ENCODE measurements at places on chromosomes 6 and 20.

- DNase-seq: no peak
These were observed 302.3 kb downstream of the PLCB1 start for GRCh38 chr20:8434326-8434876.

DNA sequence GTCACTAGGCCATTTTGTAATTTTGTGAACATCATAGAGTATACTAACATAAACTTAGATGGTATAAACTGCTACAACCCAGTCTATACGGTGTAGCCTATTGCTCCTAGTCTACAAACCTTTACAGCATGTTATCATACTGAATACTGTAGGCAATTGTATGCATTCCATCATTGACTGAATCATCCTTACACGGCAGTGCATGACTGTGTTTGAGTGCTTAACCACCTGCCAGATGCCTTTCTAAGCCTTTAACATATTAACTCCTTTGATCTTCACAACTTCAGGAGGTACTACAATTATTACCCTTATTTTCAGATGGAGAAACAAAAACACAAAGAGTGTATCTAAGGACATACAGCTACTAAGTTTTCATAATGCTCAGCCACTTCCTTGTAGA is 14.0 kb downstream of the DPPA5 start:
- DNase-seq: no peak

DNA sequence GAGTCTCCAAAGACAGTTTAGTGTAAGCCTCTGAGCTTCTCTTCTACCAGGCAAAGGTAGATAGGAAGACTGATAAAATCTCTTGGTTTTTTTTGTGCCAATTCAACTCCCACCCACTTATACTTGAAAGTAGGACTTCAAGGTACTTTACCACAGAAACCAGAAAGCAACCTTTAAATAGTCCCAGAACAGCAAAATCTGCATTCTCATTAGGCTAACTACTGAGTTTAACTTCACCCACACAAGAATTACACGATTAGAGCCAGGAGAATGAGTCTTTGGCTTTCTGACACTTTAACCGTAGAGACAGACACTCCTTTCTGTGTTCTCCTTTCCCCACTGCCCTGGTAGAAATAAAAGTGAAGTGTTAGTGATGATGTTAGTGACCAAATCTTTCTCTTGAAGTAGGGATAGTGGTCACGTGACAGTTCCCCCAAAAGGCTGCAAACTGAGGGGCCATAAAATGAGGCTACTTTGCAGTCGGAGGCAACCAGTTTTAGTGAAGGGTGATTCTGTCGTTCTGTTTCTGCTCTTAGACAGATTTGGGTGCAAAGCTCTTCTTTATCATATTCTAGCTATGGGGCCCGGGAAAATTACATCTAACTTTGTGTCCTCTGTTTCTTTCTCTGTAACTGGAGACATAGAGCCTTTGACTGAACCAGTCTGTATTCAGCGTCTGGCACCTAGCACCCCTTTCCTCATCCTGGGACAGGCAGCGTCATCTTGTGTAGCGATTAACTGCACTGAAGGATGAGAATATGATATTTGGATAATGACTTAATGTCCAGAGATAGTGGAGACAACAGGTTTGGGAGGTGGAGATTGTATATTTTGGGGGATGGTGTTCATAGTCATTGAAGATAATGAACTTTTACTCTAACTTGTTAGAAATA is 206.4 kb upstream of the CITED2 start:
- DNase-seq: no peak

- DNase-seq: no peak
These were observed 4.9 kb upstream of the UBE2J1 start for GRCh38 chr6:89357390-89357789.

DNA sequence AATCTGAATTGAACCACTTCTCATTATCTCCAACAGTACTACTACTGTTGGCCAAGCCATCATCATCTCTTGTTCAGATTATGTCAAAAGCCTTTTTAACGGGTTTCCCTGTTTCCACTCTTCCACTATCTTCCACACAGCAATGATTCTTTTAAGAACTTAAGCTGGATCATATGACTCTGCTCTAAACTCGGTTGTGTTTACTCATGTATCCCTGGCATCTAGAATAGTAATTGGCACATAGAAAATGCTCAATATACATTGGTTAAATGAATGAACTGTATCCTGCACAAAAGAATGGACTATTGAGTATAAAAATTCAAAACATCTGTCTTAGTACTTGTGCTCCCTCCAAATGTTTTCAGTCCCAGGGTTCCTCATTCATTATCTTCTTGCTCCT is 2.8 kb upstream of the COX7A2 start:
- no peak for DNase-seq

DNA sequence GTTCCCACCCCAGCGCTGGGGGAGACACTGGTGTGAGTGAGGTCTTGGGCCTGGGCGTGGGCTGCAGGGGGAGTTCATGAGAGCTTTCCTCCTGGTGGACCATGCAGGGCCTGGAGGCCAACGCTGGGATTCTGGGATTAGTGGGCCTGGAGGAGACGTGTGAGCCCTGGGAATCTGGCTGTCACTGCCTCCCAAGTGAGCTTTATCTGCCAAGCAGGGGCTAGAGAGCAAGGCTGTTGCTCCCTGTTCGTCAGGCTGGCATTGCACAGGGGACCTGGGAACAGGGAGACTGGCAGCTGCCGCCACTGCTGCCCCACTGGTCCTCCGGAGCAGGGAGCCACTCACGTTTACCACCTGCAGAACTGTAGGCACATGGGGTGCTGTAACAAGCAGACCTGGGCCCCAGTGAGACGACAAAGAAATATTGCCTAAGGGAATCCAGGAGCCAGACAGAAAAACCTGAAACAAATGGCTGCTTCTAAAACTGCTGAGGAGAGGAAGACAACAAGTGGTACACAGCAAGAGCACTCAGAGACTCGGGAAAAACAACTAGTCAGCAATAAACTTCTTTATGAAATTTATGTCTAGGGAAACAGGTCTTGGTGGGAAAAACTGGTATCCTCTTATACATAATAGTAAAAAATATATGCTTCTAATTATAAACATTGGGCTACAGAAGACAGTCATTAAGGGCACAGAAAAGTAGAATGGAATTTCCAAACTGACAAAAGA is 45.2 kb downstream of the PPP1R3G start:
- no peak for DNase-seq

DNA sequence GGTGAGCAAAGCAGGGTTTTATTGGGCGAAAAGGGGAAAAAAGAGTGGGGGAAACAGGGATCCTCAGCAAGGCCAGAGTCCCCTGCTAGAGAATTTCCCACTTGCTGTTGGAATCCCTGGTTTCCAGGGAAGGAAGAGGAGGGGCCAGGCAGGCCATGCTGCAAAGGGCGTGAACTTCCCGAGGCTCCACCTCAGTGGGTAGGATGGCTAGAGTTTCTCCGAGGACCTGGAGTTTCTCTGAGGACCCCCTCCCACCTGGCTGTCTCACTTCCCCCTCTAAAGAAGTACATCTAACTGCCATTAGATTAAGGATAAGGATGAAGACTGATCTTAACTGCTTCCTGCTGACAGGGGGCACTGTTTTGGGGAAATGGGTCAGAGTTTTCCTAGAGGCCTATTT is 1239.3 kb upstream of the GJE1 start:
- DNase-seq: no peak

DNA sequence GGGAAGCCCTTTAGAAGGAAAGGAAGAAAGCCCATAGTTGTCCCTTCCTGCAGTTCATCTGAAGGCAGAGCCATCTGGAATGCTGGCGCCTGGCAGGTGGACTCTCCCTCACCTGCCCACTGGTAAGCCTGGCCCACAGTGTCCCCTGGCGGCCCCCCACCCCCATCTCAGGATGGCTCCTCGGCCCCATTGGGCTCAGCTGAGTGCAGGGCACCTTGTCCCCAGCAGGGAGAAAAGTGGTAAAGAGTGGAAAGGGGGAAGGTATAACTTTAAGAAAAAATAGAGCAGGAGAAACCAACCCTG is 12.6 kb downstream of the SS18L1 start:
- no peak for DNase-seq

- DNase-seq: peak; percentile 15
These were observed 527 bp downstream of the FBXO30 start for GRCh38 chr6:145814035-145814500.

- no peak for DNase-seq
These were observed 394.6 kb upstream of the PTCHD4 start for GRCh38 chr6:48505621-48506020.
